ENCODE measurements at places on chromosomes 12 and 14. TPM values are rescaled to one million over a fixed set of nuclear protein-coding genes. Genes with fewer than 3 reads are reported as not detected.
A peak's percentile ranks its signal among the peaks of the same experiment; 100 is the strongest.

Gene FIGNL2
- total RNA-seq = 0.17 TPM

Gene AKAP6
- total RNA-seq = 10.9 TPM

Gene TAS2R13
- 1.7 TPM for total RNA-seq

Gene PAX9
- total RNA-seq = not detected

Gene RHEBL1
- 0.33 TPM for total RNA-seq

Gene KRT82
- total RNA-seq = not detected

Gene PLXNC1
- 86.9 TPM for total RNA-seq

Gene PRIM1
- total RNA-seq = 4.9 TPM

Gene TPH2
- not detected for total RNA-seq

GRCh38 chr12:17076028-17076744 lies 470.2 kb upstream of the LMO3 start:
- no peaks in the 10 kb centered on the region for H3K36me3 ChIP-seq
- no peaks in the 10 kb centered on the region for H3K27me3 ChIP-seq
- no peaks in the 10 kb centered on the region for H3K4me1 ChIP-seq
- no peak overlapping the region for H3K4me3 ChIP-seq

DNA sequence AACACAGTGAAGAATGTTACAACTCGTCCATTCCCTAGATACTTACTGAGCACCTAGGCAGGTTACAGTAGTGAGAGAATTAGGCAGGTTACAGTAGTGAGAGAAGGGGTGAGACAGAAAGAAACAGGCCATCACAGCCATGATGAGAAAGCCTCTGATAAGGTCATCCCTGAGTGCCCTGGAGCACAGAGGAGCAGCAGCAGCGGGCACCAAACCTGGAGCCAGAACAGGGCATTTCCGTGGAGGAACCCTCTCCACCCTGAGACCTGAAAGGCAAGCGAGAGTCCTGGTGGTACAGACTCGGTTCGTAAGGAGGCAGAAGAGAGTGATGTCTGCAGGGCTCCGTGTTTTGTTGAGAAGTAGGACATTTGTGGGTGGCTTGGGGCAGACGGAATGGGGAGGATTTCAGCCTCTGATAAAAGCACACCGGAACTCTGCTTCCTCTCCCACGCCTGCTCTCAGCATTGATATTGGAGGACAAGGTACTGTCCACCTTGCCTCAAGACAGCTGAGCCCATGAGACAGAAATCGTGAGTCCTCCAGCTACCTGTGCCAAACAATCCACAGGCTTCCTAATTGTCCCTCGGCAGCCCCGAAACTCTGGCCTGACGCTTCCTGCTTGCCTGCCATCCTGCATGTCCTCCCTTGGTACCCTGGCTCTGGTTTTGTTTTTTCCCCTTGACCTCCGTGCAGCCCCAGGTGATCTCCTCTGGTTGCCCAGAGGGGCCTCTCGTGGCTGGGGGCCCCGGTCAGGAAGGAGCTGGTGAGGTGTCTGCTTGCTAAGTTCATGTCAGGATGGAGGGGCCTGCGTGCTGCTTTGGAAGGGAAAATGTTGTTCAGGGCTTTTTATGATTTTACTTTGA lies 136.1 kb downstream of the GCH1 start:
- no peak overlapping the region for H3K4me3 ChIP-seq
- peaks cover 33% of the 10 kb centered on the region for H3K36me3 ChIP-seq
- no peak overlapping the region for H3K27ac ChIP-seq

DNA sequence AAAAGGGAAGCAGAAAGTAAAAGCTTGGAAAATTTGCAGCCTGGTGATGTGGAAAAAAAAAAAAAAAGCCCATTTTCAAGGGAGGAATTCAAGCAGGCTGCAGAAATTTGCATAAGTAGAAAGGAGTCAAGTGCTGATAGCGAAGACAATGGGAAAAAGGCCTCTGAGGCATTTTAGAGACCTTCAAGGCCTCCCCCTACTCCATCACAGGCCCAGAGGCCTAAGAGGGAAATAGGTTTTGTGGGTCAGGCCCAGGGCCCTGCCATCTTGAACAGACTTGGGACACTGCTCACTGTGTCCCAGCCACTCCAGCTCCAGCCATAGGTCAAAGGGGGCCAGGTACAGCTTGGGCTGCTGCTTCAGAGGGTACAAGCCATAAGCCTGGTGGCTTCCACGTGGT lies 13.8 kb upstream of the PRKD1 start:
- H3K27ac ChIP-seq = no peak overlapping the region
- DNase-seq = no peak
- no peaks in the 10 kb centered on the region for H3K4me1 ChIP-seq

DNA sequence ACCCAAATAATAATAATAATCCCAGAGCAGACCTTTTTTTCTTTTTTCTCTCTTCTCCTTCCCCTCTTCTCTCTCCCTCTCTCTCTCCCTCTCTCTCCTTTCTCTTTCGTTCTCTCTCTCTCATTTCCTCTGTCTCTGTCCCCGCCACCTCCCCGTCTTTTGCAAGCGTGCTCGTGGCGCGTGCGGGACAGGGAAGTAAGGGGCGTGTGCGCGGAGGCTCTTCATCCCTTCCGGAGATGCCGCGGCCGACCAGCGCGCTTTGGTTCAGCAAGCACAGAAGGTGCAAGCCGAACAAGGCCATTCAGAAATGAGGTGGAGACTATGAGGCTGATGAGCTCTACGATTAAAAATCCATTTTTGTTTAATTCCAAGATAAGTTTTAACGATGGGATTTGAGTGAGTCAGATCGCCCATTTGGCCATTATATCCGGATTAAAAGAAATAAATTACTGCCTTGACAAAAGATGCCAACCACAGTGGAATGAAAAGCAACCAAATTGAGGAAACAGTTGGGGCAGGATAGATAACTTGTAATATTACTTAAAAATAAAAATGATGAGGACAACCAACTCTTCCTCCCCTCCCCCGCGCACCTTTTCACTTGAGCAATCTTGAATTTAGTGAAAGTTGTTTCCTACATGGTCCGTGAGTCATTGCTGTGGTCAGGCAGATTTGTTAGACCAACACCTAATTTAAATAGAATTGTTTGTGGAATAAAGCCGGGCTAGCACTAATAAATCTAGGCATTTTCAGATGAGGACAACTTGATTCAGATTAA lies 1.2 kb upstream of the AMIGO2 start:
- H3K4me1 ChIP-seq = peaks cover 15% of the 10 kb centered on the region
- H3K36me3 ChIP-seq = no peaks in the 10 kb centered on the region
- H3K4me3 ChIP-seq = peak overlapping the region; percentile 69
- H3K27me3 ChIP-seq = no peaks in the 10 kb centered on the region

- no peak overlapping the region for H3K4me3 ChIP-seq
- H3K36me3 ChIP-seq = no peaks in the 10 kb centered on the region
- no peaks in the 10 kb centered on the region for H3K4me1 ChIP-seq
- no peak overlapping the region for H3K27ac ChIP-seq
- no peaks in the 10 kb centered on the region for H3K27me3 ChIP-seq
Measured at GRCh38 chr12:7751394-7751793, 4.2 kb upstream of the CLEC4C start.

DNA sequence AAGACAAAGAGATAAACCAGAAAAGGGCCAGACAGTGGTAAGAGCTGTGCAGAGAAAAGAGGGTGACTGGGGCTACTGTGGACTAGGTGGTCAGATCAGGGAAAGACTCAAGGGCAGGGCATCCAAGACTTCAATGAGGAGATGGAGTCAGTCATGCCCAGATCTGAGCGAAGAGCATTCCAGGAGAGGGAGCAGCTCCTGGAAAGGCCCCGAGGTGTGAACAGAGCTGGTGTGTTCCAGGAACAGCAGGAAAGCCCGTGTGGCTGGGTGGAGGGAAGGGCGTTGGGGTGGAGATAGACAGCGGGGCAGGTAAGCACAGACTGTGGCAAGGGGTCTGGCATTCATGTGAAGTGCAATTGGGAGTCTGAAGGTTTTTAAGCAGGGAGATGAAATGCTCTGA lies 16.8 kb downstream of the TTC7B start:
- H3K4me3 ChIP-seq = no peak overlapping the region
- H3K27ac ChIP-seq = no peak overlapping the region
- H3K36me3 ChIP-seq = no peaks in the 10 kb centered on the region
- no peak for DNase-seq
- H3K27me3 ChIP-seq = no peaks in the 10 kb centered on the region

- H3K4me3 ChIP-seq = peak overlapping the region; percentile 58
- H3K27ac ChIP-seq = peak overlapping the region; percentile 92
- peaks cover 75% of the 10 kb centered on the region for H3K4me1 ChIP-seq
- H3K36me3 ChIP-seq = no peaks in the 10 kb centered on the region
- H3K27me3 ChIP-seq = no peaks in the 10 kb centered on the region
Measured at GRCh38 chr12:47812797-47813510, 6.7 kb downstream of the HDAC7 start.

- peak; percentile 98 for DNase-seq
- peak within 1 kb of the TSS; percentile 91 for H3K27ac ChIP-seq
- no peaks in the 10 kb centered on the region for H3K36me3 ChIP-seq
Measured at GRCh38 chr14:35292051-35292769, at the start of gene PSMA6. Gene PSMA6 (plus strand): TSS chr14:35292382. CDS start chr14:35292477, 95 bp downstream.
